Activated CD4-positive, alpha-beta memory T cell treated with anti-CD3 and anti-CD28 coated beads for 36 hours (primary cell): ENCODE measurements at places on chromosomes 3 and 15.

DNA sequence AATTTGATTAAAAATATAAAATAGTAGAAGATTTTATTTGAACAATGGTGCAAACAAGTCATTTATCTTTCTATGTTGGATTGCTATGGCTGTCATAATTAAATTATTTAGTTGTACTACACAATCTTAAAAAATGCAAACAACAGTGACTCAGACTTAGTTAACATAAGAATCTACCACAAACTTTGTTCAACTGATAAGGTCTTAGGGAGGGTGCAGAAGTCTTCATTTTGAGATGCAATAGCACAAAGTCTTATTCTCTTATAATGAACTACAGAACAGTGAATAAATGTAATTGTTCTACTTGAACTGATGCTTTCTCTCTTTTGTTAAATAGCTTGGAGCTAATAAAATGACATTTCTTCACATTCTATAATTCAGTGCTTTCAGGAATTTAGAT is 482.8 kb upstream of the NAALADL2 start:
- no peak for DNase-seq

DNA sequence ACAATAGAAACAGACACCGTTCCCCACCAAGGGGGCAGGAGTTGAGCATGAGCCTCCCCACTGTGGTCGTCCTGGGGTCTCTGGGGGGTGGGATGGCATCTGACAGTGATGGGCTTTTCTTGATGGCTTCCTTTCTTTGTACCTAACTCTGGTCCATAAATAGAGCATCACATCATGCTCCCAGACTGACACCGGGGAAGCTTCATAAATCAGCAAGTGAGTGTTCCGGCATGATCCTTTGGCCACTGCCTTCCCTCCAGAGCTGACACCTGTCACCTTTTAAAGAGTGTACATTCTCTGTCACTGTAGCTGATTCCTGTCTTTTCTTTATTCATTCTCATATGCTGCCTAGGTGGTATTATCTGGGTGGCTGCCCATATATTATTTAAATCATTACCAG is 129.9 kb downstream of the ROBO2 start:
- DNase-seq = no peak

DNA sequence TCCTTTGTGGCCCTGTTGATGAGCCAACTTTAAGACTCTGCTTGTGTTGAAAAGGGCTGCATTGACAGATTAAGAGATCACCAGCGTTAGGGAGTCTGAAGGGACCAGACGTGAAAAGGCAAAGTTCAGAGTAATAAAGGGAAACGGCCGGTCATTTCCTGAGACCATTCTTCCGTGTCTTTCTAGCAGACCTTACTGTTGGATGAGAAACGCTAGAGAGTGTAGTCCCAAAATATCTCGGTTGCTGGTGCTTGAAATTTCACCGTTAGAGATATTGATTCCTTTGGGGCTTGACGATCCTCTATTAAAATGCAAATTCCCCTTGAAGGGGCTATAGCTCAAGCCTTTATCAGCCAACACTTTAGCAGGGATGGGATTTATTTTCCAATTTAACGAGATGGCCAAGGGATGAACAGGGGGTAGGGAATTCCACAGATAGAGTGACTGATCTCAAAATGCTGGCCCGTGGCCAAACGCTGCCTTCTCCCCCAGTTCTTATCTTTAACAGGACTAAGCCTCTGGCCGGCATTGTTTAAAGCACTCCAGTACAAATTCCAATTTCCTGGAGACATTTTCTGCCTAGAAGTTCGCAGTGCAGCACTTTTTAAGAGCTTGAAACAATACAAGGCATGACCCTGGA is 250.4 kb downstream of the TJP1 start:
- DNase-seq = no peak

- DNase-seq = no peak
Observed at GRCh38 chr3:134543113-134543512, 57.3 kb downstream of the CEP63 start.

GRCh38 chr3:154015307-154015706 is 105.9 kb upstream of the ARHGEF26 start:
- no peak for DNase-seq

- no peak for DNase-seq
Observed at GRCh38 chr3:14397046-14397445, 5.4 kb upstream of the SLC6A6 start.

DNA sequence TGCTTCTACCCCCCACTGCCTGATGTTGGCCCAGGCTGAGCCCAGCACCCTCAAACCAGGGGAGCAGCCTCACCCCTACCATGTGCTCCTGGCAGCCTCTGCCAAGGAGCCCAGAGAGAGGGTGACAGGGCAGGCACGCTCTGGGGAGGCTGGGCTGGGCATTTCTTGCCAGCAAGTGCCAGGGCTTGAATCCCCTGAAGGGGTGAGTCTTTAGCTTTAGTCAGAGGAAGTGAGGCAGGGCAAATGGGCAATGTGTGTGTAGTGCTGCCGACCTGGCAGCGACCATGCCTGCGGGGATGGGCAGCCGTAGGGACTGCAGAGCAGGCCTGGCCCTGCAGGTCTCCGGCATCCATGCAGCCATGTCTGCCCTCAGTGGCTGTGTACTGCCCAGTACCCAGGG is 18.1 kb downstream of the DUSP7 start:
- no peak for DNase-seq

GRCh38 chr3:143119009-143119914 is at the start of gene CHST2:
TSS of gene CHST2 (plus strand) at chr3:143119771. CDS start at chr3:143120817, 1,046 bp downstream.
- peak; percentile 78 for DNase-seq

GRCh38 chr3:183493296-183494045 is 62.0 kb downstream of the KLHL6 start:
- DNase-seq = no peak

GRCh38 chr3:16112910-16113504 is 61.5 kb upstream of the GALNT15 start:
- no peak for DNase-seq

DNA sequence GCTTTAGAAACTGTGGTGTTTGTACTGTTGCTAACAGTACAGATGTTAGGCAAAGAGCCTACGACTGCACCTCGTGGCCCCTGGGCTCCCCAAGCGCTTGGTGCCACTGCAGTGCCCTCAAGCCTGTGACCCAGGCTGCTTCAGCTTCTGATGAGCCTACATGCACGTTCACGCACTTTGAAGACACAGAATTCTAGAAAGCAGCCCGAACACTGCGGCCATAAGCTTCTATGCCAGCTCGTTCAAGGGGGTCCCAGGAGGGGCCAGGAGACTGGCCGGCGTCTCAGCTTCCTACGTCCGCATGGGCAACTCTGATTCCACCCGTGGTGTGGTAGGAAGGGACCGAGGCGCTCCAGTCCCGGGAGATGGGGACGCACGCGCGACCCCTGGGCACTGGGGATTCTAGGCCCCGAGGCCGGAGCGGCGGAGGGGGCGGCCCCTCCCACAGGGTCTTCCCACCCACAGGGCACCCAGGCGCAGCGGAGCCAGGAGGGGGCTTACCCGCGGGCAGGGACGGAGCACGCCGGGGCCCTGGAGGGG is 653 bp downstream of the MYO5C start:
- no peak for DNase-seq

DNA sequence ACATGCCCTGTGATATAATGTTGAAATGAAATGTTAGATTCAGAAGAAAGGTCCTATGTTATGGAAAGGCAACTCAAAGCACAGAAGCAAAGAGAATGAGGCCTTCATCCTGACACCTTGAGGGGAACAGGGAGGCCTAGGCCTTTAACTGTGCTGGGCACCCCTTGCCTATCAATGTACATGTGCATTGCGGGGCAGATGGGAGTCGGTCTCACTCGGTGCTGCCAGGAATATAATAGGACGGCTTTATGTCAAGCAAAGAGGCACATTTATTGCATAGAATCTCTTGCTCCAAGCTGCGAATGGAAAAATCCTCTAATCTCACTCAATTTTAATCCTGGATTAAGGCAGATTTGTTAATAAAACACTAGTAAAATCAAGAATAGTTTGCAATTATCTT is 301.0 kb upstream of the SOX14 start:
- no peak for DNase-seq

DNA sequence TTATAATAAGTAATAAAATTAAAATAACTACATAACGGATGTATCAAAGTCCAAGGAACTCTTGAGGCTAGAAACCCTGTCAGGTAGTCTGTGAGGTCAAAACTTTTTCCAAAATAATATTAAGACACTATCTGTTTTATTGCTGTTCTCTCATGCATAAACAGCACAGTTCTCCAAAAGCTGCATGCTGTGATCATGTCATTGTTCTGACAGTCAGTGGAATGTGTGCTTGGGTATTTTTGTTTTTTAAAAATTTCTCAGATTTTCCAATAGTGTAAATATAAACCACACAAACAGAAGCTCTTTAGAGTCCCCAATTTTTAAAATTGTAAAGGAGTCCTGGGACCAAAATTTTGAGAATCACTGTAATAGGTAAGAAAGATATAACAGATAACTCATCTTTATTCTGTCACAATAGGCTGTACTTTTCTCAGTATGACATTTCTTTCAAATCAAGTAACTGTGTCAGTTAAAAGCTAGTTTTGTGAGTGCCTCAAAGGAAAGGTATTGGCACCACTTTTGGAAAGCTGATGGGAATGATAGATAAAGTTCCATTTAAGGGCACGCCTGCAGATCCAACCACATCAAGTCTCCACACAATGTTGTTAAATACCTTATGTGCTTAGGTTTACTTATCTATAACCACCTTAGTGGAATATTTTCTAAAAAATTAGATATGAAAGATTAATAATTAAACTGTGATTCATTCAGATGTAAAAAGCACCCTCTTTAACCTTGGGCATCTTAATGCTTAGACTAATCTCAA is 49.3 kb downstream of the CEP152 start:
- no peak for DNase-seq

DNA sequence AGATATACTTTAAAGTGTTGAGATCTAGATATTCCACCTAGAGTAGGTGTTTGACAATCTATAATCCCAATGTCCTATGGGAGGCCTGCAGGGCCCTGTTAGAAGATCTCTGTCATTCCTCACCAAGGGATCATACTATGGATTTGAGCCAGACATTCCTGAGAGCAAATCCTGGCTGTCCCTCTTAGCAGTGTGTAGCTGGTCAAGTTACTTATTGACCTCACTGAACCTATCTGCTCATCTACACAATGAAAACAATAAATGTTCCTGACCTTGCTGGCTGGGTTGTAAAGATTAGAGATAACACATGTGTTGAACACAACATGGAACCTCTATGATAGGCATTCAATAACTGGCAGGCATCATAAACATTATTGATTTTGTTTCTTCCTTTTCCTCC is 265.6 kb upstream of the ATP11B start:
- no peak for DNase-seq

- DNase-seq = no peak
Observed at GRCh38 chr15:48569591-48570302, 75.8 kb downstream of the FBN1 start.

DNA sequence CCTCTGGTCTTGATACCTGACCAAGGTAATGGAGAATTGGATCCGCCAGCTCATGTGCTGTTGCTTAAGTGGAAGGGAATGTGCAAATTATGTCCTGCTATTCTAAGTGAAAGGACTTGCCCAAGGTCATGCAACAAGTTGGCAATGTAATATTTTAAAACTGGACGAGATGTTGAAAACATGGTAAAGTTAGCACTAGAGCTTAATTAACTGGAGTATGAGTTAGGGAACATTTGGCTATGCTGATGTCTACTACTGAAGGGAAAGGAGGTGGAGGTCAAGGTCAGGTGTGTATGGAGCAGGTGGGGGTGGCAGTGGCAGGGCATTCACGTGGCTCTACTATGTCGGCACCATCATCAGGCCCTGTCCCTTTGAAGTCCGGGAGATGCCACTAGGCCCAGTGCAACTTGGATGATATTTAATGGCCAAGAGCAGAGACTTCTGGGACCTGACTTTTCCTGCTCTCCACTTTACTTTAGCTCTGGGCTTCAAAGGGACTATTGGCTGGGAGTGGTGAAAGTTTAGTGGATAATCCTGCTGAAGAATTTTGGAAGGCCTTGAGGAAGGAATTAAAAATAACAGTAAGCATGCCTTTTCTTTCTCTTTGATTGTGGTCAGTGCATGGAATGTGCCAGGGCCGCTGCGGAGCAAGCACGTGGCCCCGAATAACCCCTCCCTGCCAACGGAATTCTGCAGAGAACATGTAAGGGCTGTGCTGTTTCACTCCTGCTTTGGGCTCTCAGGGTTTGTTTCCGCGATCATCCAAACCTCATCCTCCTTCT is 14.9 kb downstream of the SMAD3 start:
- no peak for DNase-seq

DNA sequence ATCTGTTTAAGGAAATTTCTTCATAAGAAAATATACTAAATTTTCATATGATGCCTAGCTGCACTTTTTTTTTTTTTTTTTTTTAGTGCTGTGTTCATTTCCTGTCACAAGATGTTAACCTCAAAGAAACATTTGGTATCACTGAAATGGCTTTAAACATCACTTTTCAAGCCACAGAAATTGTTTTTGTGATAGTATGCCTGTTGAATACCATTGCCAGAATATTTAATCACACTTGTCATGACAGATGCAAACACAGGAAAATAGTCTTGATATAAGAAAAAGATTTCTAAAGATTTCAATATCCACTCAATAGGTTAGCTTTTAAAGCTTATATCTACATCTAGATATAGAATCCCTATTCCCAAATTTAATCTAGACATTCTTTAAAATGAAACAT is 608.5 kb upstream of the AGTR1 start:
- DNase-seq = no peak

GRCh38 chr15:74850393-74850792 is 7.4 kb upstream of the ULK3 start:
- no peak for DNase-seq

DNA sequence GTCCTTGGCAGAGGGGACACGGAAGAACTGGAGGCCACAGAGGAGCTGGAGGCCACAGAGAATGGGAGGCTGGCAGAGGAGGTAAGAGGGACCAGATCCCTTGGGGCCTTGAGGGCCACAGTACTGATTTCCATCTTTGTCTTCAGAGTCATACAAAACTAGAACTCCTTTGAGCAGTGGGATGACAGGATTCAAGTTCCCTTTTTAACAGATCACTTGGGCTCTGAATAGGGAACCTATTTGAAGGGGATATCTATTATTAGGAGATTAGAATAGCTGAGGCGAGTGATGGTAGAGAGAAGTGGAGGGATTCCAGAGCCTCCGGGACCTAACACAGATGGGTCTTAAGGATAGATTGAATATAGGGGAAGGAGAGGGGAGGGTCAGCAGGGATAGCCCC is 55.7 kb downstream of the OXNAD1 start:
- no peak for DNase-seq

GRCh38 chr3:170189398-170190256 is 8.1 kb upstream of the PHC3 start:
- DNase-seq = no peak

- no peak for DNase-seq
Observed at GRCh38 chr15:64691896-64692565, 83.4 kb downstream of the RBPMS2 start.

DNA sequence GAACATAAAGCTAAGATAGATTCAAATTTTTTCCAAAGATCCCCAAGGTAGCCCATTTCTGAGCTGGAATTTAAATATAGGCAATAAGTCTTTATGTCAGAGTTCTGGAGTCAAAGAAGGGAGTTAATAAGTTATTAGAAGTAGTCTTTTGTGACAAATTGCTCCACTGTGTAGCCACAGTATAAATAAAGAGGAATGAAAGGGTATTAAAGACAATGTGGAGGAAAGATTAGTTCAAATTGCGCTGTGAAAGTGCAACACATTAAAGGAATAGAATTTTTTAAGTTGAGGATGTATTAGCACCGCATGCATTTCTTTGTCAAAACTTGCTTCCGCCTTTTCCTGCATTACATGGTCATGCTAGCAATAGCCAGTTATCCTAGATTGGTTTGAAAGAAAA is 666.6 kb upstream of the CCDC54 start:
- no peak for DNase-seq
